Tibial artery (tissue), 4 donors: ENCODE measurements at places on chromosomes 1 and 21.
A peak's percentile ranks its signal among the peaks of the same experiment; 100 is the strongest.

DNA sequence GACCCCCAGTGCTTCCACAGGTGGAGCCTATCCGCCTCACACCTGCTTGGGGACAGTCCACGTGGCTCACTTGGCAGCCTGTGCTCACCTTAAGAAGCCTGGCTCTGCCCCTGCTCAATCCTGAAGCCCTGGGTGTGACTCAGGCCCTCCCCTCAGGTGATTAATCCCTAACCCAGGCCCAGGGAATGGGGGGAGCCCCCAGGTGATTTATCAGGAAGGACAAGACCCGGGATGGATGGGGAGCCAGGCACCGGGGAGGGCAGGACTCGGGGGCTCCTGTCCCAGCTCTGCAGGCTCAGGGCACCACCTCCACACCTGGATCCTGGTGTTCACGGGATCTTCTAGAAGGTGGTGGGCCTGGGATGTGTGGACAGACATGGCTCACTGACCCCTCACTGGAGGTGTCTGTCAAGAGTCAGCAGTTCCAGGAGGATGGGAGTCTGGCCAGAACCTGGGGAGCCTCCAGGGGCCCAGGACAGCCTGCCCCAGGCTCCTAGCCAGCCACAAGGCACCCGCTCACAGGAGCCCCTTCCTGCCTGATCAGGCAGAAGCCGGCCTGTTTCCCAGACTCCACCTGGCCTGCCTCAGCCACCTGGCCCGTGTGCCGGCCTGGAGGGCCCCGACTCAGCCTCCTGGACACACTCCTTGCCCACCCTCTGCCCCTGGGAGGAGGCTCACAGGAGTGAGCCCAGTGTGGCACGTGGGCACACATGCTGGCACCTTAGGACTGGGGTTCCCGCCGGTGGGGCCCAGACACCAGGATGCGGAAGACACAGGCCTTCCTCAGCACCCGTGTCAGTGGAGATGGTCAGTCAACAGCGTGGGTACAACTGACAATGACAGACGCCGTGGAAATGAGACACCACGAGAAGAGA, 38.6 kb upstream of the COL6A1 start:
- no peak overlapping the region for H3K4me3 ChIP-seq
- no peaks in the 10 kb centered on the region for H3K4me1 ChIP-seq
- DNase-seq: no peak
- H3K27ac ChIP-seq: no peak overlapping the region
- no peaks in the 10 kb centered on the region for H3K27me3 ChIP-seq

- no peak overlapping the region for H3K27ac ChIP-seq
- DNase-seq: no peak
- no peaks in the 10 kb centered on the region for H3K4me1 ChIP-seq
- H3K27me3 ChIP-seq: no peaks in the 10 kb centered on the region
- no peaks in the 10 kb centered on the region for H3K36me3 ChIP-seq
- no peak overlapping the region for H3K4me3 ChIP-seq
These were observed 363.5 kb upstream of the DUSP10 start for GRCh38 chr1:222105393-222105737.

DNA sequence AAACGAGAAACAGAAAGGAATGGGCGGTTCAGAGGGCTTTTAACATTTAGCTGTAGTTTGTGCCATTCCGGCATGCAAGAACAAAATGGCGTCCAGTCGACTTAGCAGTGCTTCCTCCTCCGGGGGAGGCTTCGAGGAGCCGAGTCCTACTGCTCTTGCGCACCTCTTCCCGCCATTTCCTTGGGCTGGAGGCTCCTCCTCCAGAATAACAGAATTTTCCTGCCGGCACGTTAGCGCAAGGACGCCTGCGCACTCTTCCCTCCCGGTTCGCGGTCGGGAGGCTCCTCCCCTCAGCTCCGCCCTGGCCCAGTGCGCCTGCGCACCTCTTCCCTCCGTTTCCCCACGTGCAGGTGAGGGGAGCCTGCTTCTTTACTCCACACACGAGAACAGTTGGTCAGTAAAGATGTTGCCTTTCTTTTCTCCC, 1.0 kb downstream of the DMRTB1 start:
- H3K27me3 ChIP-seq: peaks cover 21% of the 10 kb centered on the region
- no peaks in the 10 kb centered on the region for H3K36me3 ChIP-seq
- H3K4me1 ChIP-seq: no peaks in the 10 kb centered on the region
- DNase-seq: no peak

DNA sequence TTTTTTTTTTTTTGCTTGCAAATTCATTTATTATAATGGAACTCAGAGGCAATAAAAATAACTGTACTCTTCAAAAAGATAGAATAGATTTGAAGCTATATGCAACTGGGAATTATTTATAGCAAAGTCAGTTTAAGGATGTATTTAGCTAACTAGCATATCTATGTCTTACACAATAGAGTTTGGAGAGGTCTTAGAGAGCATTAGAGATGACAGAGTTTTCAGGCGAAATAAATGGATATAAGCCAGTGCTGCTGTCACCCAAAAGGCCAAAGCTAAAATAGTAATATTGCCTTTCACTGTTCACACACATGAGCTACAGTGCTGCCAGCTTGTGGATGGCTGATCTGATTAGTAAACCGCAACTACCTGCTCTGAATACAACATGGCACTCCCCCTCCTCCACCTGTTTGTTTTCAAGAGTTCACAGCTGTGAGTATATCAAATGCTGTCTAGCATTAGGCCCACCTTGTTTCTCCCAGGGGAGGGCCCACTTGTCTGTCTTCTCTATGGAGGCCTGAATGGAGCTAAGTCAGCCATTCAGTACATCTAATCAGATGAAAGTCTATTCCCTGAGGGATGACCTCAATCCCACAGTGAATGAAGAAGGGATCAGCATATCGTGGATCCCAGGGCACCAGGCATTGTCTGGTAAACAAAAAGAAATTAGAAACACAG, 25.2 kb upstream of the SSX2IP start:
- peaks cover 19% of the 10 kb centered on the region for H3K4me1 ChIP-seq
- H3K27me3 ChIP-seq: no peaks in the 10 kb centered on the region
- no peaks in the 10 kb centered on the region for H3K36me3 ChIP-seq
- DNase-seq: no peak
- H3K27ac ChIP-seq: no peak overlapping the region
- H3K4me3 ChIP-seq: no peak overlapping the region

DNA sequence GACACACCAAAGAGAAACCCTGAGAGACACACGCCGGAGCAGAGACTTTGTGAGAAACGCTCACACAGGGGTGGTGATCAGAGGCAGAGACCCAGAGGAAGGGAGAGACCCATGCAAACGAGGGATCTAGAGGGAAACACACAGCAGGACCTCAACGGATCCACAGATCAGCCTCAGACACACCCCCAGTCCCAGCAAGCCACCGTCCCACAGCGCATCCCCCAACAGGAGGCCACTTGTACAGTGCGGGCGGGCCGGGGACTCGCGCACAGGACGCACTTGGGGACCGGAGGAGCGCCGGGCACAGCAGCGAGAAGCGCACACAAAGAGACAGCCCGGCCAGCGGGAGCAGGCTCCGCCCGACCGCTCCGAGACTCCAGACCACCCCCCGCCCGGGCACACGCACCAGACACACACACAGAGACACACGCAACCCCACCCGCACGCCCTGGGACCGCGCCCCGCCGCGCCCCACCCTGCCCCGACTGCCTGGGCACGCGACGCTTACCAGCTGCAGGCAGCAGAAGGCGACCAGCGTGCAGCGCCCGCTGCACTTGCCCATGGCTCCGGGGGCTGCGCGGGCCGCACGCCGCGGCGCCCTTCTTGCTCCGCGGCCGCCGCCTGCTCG, 587 bp downstream of the NKAIN1 start:
- DNase-seq: no peak
- peak overlapping the region; percentile 18 for H3K4me3 ChIP-seq
- H3K36me3 ChIP-seq: no peaks in the 10 kb centered on the region
- peaks cover 68% of the 10 kb centered on the region for H3K27me3 ChIP-seq
- H3K4me1 ChIP-seq: no peaks in the 10 kb centered on the region
- H3K27ac ChIP-seq: no peak overlapping the region

- no peak for DNase-seq
- H3K4me3 ChIP-seq: no peak overlapping the region
- H3K27ac ChIP-seq: no peak overlapping the region
- H3K27me3 ChIP-seq: peaks cover 3% of the 10 kb centered on the region
These were observed 63.4 kb downstream of the WDR64 start for GRCh38 chr1:241715435-241715834.

DNA sequence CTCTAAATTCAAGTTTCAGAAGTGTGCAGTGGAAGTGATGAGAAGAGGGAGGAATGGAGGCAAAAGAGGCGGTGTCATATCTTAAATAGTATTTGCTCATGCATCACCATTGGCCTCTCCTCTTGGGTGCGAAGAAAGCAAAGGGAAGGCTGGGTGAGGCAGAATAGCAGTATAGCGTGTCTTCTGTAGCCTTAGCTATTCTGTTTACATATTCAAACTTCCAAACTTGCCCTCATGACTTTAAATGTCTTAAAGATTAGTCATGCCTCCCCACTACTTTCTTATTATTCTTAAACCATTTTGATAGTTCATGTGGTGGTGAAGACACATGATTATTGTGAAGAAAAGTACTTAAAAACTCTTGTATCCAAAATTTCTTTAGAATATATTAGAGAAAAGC, 104.6 kb upstream of the TENT5C start:
- no peaks in the 10 kb centered on the region for H3K4me1 ChIP-seq
- H3K27ac ChIP-seq: no peak overlapping the region
- H3K4me3 ChIP-seq: no peak overlapping the region
- H3K27me3 ChIP-seq: no peaks in the 10 kb centered on the region
- DNase-seq: no peak

DNA sequence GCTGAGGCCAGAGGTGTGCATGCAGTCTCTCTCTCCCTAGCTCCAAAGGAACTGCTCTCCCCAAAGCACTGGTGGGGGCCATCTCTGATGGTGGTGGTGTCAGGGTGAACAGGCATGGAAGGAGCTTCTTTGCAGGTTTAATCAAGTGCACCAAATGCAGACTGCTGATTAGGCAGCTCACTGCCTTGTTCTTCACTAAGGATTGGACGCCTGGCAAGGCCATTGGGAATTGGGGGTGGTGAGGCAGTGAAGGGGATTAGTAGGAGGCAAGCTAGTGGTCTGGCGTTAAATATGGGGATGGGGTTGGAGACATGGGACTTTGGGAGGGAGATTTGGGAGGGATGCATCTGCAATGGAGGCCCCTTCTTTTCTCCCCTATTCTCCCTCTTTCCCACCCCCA, 1.5 kb downstream of the CACNA1E start:
- no peak overlapping the region for H3K4me3 ChIP-seq
- no peak for DNase-seq
- H3K27ac ChIP-seq: no peak overlapping the region
- H3K36me3 ChIP-seq: no peaks in the 10 kb centered on the region

DNA sequence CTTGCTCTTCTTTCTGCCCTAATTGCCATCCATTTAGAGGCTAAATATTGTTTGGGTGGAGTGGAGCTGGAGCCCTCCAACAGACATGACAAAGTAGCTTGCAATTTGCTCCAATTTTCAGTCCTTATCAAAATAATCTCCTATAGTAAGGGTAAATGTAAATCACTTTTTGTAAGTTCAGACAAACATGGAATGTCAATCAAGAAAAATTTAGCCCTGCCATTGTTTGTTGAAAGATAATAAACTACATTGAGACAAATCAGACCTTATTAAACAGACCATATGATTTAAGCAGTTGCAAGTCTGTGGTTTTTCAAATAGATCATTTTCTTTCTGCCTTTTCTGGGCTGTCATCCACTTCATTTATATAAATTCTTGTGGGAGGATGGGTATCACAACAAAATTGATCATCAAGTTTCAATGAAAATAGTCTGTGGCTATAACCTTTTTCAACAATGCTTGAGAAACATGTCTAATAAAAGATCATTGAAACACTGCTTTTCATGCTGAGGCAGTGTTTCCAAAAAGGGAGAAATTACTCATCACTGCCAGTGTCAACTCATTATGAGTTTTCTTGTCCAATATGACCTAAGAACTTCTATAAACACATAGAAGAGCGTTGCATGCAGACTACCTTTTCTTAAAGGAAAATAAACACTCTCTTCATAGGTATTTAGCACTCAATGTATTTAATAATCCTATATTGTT, 1152.0 kb upstream of the B3GALT2 start:
- H3K4me1 ChIP-seq: no peaks in the 10 kb centered on the region
- no peak overlapping the region for H3K4me3 ChIP-seq
- no peaks in the 10 kb centered on the region for H3K27me3 ChIP-seq
- DNase-seq: no peak
- H3K36me3 ChIP-seq: no peaks in the 10 kb centered on the region
- H3K27ac ChIP-seq: no peak overlapping the region

DNA sequence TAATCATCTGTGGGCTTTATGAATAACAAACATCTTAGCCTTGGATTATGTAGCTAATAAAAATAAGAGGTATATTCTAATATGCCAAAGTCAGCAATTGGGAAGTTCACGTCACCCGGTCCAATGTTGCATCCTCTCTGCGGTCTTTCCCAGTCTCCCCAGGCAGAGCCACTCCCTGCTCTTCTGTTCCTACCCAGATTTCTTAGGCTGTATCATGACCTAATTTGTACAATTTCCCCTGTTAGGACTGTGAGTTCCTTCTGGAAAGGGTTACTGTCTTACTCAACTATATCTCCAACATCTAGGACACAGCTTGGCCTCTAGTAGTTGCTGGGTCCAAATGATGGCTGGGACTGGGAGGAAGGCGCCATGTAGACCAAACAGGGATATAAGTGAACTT, 29.8 kb upstream of the C1orf198 start:
- no peak overlapping the region for H3K27ac ChIP-seq
- no peaks in the 10 kb centered on the region for H3K27me3 ChIP-seq
- no peak overlapping the region for H3K4me3 ChIP-seq
- no peak for DNase-seq
- peaks cover 9% of the 10 kb centered on the region for H3K4me1 ChIP-seq

GRCh38 chr1:160722726-160723125, 11.1 kb upstream of the CD48 start:
- H3K27me3 ChIP-seq: no peaks in the 10 kb centered on the region
- DNase-seq: no peak
- H3K27ac ChIP-seq: no peak overlapping the region
- no peaks in the 10 kb centered on the region for H3K36me3 ChIP-seq
- H3K4me3 ChIP-seq: no peak overlapping the region

GRCh38 chr1:201656311-201657032, 117.5 kb downstream of the NAV1 start:
- no peak overlapping the region for H3K27ac ChIP-seq
- no peaks in the 10 kb centered on the region for H3K27me3 ChIP-seq
- H3K4me1 ChIP-seq: no peaks in the 10 kb centered on the region
- no peaks in the 10 kb centered on the region for H3K36me3 ChIP-seq
- no peak for DNase-seq

GRCh38 chr1:87333692-87334347, 5.1 kb downstream of the LMO4 start:
- no peak for DNase-seq
- peaks cover 55% of the 10 kb centered on the region for H3K4me1 ChIP-seq
- peak overlapping the region; percentile 98 for H3K27ac ChIP-seq
- no peaks in the 10 kb centered on the region for H3K27me3 ChIP-seq
- no peaks in the 10 kb centered on the region for H3K36me3 ChIP-seq
- H3K4me3 ChIP-seq: peak overlapping the region; percentile 79

DNA sequence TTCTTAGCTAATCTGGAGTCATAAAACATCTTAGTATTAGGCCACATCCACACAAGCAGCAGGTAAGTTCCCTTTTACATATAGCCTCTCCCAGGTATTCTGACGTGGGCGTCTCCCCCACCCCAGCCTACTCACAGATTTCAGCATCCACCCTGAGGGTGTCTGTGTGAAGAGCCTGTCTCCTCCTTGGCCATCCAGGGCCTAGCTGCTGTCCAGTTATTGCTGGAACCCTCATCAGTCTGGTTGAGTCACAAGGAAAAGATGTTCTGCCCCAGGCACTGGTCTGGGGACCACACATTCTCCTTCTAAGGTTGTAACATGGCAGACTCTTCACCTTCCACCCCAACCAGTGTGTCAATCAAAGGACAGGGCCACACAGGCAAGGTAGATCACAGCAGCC, 57.6 kb downstream of the ETS2 start:
- H3K4me1 ChIP-seq: no peaks in the 10 kb centered on the region
- H3K4me3 ChIP-seq: no peak overlapping the region
- H3K27me3 ChIP-seq: no peaks in the 10 kb centered on the region
